NCI-H1092 treated with DMSO at 0.1 percent for 48 hours (cell line): ENCODE measurements at places on chromosomes 6 and 20.

- DNase-seq = no peak
Observed at GRCh38 chr6:144595266-144595665, 310.1 kb downstream of the UTRN start.

- no peak for DNase-seq
Observed at GRCh38 chr6:23559587-23560343, 566.2 kb upstream of the NRSN1 start.

GRCh38 chr6:25485821-25486534, 166.0 kb upstream of the SCGN start:
- DNase-seq = peak; percentile 84

DNA sequence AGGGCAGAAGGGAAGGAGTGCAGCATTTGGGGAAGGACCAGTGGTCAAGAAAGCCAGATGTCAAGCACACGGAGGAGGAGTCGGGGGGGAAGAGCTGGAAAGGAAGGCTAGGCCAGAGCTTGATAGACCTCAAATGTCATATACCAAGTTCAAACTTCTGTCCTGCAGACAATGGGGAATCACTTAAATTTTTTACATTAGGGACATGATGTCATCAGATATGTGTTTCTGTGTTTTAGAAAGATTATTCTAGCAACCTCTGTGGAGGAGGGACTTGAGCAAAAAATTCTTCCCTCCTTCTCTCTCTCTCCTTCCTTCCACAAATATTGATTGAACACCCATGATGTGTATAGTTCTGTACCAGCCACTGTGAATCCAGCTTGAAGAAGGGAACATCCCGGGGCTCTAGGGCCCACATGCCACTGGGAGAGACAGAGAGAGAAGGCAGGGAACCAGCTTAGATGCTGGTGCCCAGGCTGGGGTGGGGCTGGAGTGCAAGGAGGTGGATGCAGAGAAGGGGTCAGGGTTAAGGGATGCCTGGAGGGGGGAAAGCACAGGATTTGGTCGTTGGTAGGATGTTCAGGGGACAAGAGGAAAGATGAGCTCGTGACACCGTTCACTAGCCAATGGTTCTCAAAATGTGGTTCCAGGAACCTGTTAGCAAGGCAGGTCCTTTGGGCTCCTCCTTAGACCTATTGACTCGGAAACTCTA, 19.8 kb upstream of the AAR2 start:
- no peak for DNase-seq

DNA sequence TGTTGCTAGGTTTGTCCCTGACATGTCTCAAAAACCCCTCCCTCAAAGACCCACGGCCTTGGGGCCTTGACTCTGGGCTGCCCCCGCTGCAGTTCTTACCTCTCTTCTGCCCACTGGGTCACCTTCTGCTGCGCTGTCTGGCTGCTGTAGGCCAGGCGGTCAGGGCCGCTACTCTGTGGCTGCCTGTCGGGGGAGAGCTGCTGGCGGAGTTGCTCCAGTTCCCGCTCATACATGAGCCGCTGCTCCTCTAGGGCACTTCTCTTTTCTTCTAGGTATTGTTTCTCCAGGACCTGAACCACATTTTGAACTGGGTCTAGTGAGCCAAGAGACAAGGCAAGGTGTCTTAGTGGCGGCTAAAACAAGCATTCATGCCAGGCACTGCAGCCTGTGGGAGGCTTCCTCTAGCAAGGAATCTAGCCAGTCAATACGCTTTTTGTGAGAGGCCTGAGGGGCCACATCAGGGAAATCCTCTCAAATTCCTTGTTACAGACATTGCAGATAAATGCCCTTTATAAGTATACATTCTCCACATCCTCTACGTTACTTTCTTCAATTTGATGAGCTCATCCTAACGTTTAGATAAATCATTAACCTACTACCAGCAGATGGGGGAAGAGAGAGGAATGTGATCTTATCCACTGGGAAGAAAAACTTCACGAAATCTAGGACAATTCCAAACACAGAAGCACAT, 110.3 kb upstream of the NUP153 start:
- no peak for DNase-seq

DNA sequence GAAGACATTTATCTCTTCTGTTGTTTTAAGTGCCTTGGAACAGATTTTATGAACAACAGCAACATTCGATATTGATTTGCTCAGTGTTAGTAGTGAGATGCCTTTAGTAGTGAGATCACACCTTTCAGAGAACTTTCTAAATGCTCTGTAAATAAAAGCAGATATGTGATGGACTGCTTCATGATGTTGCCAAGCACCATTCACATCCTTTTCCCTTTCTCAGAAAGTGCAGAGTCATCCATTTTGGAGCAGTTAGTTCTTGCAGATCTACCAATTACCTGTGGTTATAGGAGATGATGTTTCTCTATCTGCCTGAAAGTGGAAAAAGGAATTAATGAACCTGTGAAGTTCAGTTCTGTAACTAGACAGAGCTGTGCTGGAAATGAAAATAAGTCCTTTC, 27.0 kb downstream of the CBFA2T2 start:
- DNase-seq = no peak

GRCh38 chr20:33657704-33658095, 4.4 kb upstream of the C20orf144 start:
- no peak for DNase-seq

DNA sequence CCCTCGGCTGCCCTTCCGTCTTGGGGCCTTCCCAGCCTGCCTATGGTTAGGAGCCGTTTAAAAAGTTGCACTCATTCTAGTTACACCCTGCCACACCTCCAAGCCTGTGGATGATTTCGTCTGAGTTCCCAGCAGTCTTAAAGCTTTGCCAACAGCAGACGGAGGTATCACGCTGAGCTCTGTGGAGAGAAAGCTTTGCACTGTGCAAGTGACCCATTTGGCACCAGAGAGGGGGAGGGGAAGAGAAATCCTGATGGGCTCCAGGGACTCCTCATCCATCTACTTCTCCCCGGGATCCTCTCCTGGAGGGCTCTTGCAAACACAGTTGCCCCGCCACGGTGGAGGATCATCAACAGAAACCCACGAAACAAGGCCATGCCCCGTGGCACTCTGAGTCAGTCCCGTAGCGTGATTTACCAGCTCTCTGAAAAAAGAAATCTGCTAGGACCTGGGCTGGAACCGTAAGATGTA, 98.8 kb upstream of the CITED2 start:
- DNase-seq = no peak

GRCh38 chr6:44474190-44474631, 86.7 kb downstream of the CDC5L start:
- no peak for DNase-seq

DNA sequence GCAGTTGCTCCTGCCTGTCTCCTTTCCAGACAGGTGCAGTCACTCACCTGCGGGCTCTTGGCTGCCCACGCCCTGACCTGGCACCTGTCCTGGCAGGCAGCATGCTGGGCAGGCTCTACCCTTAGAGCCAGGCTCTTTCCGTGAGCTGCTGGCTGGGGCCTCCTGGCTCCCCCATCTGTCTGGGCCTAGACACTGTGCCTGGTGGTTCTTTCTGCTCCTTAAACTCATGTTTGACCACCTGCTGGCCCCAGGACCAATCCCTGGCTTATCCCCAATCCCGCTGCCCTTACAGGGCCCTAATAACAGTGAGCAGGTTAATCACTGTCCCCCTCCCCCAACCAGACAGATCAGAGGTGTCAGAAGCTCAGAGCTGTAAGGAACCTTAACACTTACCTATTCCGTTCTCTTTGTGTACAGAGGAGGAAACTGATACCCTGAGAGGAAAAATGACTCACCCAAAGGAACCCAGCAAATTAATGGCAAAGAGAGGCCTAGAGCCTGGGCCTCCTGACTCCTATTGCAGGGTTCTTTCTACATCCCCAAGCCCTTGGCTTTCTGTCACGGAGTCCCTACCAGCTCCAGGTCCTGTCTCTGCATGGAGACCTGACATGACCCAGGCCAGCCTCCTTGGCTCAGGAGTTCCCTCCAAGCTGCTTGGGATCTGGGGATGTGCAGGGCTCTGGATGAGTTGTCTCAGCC, 54.7 kb downstream of the RAB44 start:
- no peak for DNase-seq

GRCh38 chr20:23782366-23782983, 31.7 kb upstream of the CST1 start:
- peak; percentile 5 for DNase-seq

- no peak for DNase-seq
Observed at GRCh38 chr20:21498195-21498594, 15.7 kb downstream of the NKX2-2 start.

- no peak for DNase-seq
Observed at GRCh38 chr20:63602321-63602720, 24.6 kb downstream of the GMEB2 start.

- DNase-seq = no peak
Observed at GRCh38 chr20:5612581-5613301, 137.5 kb upstream of the SHLD1 start.

- peak; percentile 2 for DNase-seq
Observed at GRCh38 chr6:154319231-154319858, 37.3 kb downstream of the IPCEF1 start.

- DNase-seq = no peak
Observed at GRCh38 chr6:39225543-39225942, 3.7 kb downstream of the KCNK5 start.

GRCh38 chr6:28291573-28291972, 10.2 kb downstream of the PGBD1 start:
- no peak for DNase-seq

- DNase-seq = no peak
Observed at GRCh38 chr6:121884091-121884490, 448.6 kb downstream of the GJA1 start.

DNA sequence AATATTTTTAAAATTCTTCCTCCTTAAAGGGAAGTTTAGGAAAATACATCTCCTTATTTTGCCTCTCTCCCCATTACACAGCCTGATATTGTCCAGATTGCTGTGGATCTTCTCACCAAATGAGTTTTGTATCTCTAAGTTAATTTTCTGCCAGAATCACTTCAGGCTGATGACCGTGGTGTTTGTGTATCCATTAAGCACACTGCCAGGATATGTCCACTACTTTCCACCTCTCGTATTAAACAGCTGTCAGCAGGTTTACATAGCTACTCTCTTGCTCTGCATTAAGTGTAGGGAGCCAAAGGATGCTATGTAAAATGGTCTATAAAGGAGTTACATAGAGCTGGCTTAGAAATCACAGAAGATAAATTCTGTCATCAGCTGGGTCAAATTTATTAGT, 201.1 kb downstream of the ZFAND3 start:
- DNase-seq = peak; percentile 89

DNA sequence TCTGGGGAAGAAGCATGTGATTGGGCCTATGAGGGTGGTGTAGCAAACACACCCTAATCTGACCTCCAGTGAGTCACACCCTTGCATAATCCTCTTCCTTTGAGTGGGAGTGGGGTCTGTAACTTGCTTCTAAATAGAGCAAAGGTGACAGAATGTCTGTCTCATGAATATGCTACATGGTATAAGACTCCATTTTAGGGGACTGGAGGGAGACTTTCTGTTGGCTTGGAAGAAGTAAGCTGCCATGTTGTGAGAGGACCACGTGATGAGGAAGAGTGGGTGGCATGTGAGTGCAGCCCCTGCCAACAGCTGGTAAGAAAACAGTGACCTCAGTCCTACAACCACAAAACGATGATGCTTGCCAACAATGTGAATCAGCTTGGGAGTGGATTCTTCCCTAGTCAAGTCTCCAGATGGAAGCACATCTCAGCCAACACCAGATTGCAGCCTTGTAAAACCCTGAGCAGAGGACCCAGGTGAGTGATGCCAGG, 3.7 kb downstream of the AK9 start:
- DNase-seq = no peak
